ENCODE measurements at places on chromosomes 4 and X. TPM values are rescaled to one million over a fixed set of nuclear protein-coding genes. Genes with fewer than 3 reads are reported as not detected.

GRCh38 chr4:42995343-42995944 is 102.9 kb downstream of the GRXCR1 start:
- DNase-seq, result no peak

DNA sequence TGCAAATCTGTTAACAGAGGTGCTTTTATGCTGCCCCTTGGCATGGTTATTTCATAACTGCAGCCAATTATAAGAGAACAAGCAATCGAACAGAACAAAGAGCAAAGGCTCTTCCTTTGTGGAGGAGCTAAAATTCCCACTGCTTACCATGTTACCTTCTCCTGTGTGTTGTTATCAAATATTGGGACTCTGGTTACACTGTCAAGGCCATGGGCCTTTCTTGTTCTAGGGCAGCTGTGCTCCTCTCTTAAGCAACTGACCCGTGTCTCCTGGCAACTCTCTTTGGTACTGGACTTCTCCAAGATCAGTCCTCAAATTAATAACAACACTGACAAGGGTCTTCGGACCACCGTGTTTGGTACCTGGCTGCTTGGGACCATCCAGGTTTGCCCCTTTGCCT is 12.1 kb upstream of the OPN1LW start:
- no peak for DNase-seq

DNA sequence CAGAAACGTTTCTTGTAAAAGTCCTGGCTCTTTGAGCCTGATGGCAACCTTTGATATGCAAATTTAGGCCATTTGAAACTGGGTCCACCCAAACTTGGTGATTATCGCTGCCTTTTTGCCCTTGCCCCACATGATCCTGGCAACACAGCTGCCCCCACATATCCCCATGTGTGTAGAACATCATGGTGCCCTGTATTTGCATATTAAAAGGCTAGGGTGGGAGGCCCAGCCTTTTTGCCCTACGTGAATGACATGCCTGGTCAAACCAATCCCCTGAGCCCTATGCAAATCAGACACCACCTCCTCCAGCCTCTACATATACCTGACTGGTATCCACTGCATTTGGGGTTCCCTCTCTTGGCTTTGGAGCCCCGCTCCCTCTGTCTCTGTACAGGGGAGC is 202.4 kb downstream of the MAB21L2 start:
- DNase-seq, result no peak

The CT83 gene
- total RNA-seq, result not detected

The EIF2S3 gene
- total RNA-seq, result 475 TPM

Measured in mesothelial cell of epicardium (in vitro differentiated cells).